ENCODE measurements at places on chromosomes 6 and 20. TPM values are rescaled to one million over a fixed set of nuclear protein-coding genes. Genes with fewer than 3 reads are reported as not detected.
A peak's percentile ranks its signal among the peaks of the same experiment; 100 is the strongest.

GRCh38 chr20:25310268-25310920, 62.5 kb downstream of the PYGB start:
- DNase-seq: no peak

GRCh38 chr20:5835871-5836270, 85.7 kb downstream of the SHLD1 start:
- peak; percentile 82 for DNase-seq

DNA sequence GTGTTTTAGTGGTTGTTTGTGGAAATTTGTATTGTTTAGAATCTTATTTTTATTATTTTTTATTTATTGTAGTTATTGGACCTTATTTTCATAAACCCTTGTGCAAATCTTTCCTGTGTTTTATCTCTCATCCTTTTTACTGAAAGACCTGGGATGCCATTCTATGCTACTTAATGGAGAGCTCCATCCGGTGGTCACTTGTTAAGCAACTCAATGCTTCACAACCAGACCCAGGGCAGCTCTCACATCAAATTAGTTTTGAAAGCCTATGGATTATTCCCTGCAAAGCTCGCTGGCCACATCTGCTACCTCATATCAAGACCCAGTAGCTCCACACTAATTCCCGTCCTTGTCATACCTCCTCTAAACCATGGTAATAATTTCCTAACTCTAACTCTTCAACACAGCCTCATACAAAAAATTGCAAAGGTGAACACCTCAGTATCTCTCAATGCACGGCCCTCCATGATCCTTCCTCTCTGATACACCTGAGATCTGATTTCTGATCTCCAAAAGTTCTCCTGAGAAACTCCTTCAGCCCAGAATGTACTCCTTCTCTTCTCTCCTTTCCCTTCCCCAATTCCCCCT, 296.6 kb upstream of the MANEA start:
- peak; percentile 7 for DNase-seq

GRCh38 chr6:47072667-47073066, 30.5 kb upstream of the ADGRF1 start:
- no peak for DNase-seq

DNA sequence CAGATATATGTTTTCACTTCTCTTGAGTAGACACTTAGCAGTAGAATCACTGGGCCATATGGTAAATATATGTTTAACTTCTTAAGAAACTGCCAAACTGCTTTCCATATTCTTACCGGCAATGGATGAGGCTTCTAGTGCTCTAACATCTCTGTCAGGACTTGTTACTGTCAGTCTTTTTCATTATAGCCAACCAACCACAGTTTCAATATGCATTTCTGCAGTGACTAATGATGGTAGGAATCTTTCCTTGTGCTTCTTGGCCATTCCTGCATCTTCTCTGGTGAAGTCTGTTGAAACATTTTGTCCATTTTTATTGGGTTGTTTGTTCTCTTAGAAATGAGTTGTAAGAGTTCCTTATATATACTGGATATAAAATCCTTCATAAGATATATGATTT, 66.0 kb upstream of the SYNDIG1 start:
- DNase-seq: no peak

- DNase-seq: no peak
These were observed 222.7 kb downstream of the ANKRD60 start for GRCh38 chr20:58005581-58006345.

DNA sequence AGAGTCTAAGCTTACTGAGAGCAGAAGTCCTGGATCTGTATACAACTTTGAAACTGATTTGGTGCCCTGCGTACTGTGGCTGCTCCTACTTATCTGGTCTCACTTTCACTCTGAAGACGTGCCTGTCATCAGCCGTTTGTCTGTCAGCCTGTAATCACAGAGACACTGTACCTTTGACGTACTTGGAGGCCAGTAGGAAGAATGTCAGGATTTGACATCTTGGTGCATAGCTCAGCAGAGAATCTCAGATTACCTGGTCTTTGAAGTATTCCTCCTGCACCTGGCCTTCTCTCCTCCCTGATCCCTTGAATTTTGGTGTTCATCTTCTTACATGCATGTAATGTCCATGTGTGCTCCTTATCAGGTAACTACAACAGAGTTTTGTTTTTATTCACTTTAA, 37.7 kb downstream of the DSE start:
- no peak for DNase-seq

GRCh38 chr6:112682071-112682470, 334.9 kb downstream of the RFPL4B start:
- DNase-seq: no peak

DNA sequence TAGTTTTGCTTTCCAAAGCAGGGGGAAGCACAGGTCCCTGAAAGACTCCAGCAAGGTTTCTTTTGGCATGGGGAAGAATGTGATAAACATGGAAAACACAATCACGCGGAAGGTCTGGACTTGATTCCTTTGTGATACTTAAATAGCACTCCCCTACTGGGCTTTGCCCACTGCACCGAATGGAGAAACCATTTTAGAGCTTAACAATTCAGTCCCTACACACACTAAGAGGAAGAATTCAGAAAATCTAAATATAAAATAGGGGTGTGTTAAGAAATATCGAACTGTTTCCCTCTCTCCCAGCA, 71.4 kb upstream of the NHSL1 start:
- DNase-seq: peak; percentile 64

GRCh38 chr20:21835042-21835441, 129.6 kb downstream of the PAX1 start:
- no peak for DNase-seq

- DNase-seq: no peak
These were observed 121.0 kb downstream of the UST start for GRCh38 chr6:148867862-148868261.

GRCh38 chr6:166381733-166382499, 824 bp downstream of the MPC1 start:
- peak; percentile 30 for DNase-seq

NT5E gene
- 1.8 TPM for polyA plus RNA-seq

CGAS gene
- polyA plus RNA-seq: 1.2 TPM

UNC93A gene
- polyA plus RNA-seq: not detected

GPR6 gene
- 15.7 TPM for polyA plus RNA-seq

CALHM5 gene
- 0.20 TPM for polyA plus RNA-seq

Measured in brain (organoid and tissue), 16 donors.